ENCODE measurements at places on chromosomes 11 and 22.

DNA sequence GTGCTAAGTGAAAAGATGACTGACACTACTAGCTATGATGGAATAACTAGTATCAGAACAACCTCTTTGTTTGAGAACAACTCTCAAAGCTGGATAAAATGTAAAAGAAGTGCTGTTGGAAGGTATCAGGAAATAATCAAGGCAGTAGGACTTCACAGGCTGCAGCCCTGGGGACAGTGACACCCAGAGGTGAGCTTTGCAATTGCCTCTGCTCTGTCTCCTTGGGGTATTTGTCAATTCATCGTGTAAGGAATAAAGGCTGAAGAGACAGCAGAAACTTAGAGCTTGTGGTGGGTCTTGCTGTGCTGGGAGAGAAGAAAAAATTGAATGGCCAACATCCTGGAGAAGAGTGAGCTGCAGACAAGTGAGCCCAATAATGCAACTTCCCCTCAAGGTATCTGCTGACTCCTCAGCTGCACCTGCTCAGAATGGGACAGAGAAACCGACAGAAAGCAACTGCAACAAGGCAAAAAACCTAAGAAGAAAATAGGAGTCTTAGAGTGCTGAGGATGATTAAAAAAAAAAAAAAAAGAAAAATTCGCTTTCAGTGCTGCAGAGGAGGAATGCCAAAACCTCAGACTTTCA lies 141.1 kb downstream of the RCN1 start:
- DNase-seq, result peak; percentile 36

GRCh38 chr11:8759634-8760033 lies 77.0 kb downstream of the RPL27A start:
- no peak for DNase-seq

DNA sequence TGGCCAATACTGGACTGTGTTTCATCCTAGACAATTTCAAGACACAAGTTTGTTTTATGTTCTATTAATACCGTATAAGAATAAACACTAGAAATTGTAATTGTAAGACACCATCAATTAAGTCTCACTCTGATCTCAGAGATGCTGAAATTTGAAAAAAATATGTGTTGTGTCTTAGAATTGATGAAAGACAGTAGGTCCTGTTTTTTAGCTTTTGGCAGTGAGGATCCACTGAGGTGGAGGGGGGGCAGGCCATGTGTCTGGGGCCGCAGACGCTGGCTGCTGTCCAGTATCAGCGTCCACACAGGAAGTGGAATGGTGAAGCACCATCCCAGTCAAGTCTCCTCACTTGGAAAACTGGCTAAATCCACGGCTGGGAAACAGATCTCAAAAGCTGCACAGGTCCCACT lies 22.5 kb upstream of the ALG8 start:
- DNase-seq, result no peak

- DNase-seq, result no peak
Measured at GRCh38 chr11:102874852-102875251, at the start of gene MMP12. Gene MMP12, minus strand, starts transcription at chr11:102874982. Its CDS starts 45 bp downstream, at chr11:102874937.

GRCh38 chr11:27916541-27917100 lies 191.3 kb downstream of the KIF18A start:
- no peak for DNase-seq

DNA sequence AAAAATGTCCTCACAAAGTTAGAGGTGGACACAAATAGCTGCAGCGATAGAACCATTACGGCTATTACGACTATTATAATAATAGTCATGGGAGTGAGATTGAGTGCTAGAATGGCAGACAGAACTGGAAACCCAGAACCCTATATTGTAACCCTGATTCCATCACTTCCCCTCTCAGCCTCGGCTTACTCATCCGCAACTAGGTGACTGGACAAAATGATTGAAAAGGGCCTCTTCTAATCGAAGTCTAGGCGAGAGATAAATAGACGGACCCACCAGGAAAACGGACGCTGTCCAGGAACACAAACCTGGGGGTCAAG lies 629 bp downstream of the PSMA1 start:
- DNase-seq, result no peak

- no peak for DNase-seq
Measured at GRCh38 chr11:5837695-5838094, 4.0 kb downstream of the OR52E6 start.

- DNase-seq, result no peak
Measured at GRCh38 chr11:28323621-28324020, 215.4 kb downstream of the METTL15 start.

DNA sequence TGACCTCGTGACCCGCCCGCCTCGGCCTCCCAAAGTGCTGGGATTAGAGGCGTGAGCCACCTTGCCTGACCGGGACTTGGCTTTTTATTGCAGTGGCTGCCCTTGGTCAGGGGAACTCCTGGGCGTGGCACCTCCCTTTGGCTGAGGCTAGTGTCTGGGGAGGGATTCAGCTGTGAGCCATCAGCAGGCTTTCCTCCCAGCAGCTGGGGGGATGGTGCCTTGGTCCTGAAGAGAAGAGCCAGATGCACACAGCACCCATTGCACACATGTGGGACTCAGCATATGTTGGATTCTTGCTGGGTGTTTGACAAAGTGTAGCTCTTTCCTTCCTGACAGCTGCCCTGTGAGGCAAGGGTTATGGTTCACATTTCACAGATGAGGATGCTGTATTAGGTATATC lies 8.4 kb downstream of the CYTH4 start:
- DNase-seq, result no peak

DNA sequence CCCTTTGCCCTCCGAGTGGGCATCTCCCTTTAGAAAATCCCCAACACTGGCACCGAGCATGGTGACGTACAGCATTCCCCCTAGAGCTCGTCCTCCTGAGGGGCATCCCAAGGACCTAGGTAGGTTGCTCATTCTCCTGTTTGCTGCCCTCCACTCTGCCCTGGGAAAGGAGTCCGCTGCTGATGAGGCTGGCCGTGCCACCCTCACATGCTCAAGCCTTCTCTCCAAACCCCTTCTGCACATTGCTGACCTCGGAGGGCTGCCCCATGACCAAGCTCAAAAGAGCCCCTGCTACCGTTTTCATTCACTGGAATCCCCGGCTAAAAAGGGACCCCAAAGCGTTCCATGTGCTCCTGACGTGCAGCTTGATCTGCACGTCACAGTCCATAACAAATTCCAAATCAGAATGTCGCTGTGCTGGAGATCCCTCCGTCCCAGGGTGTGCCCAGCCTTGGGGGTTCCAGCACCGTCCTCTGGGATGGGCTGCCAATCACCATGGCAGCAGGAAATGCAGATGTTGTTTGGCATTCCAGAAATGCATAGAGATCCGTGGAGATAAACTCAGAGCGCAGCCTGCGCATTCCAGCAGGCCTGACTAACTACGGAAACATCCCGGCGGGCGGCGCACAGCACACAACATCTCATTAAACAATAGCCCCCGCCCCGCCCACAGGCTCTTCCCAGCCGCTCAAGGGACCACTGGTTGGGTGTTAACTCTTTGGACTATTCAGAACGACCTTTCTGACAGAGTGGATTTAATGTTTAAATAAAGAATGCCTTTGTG lies 26.3 kb upstream of the GNB1L start:
- peak; percentile 41 for DNase-seq

GRCh38 chr22:21752276-21752675 lies 16.7 kb upstream of the YPEL1 start:
- DNase-seq, result no peak

DNA sequence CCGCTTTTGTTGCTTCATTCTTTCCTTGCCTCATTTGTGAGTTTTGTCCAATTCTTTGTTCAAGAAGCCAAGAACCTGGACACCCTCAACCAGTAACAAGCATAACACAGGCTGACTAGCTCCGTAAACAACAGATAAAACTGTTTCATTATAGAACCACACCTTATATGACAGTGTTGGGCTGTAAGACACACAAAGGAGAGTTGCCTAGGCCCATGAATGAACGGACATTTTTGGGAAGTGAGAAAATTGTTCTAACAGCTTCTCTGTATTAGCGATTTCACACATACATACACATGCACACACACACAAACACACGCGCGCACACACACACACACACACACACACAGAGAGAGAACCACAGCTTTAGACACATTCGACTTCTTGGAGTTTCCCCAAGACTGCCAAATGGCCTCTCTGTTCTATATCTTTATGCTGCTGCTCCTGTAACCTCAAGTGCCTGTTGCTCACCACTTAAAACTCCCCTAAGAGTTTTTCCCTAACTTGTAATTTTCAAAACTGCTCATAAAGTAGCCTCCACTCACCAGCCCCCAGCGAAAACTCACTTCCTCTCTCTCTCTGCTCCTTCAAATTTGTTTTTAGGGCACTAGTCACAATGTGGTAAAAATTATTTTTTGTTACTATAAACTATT lies 35.9 kb downstream of the CTSC start:
- no peak for DNase-seq

GRCh38 chr22:41826430-41827383 lies 6.2 kb upstream of the SREBF2 start:
- DNase-seq, result no peak

DNA sequence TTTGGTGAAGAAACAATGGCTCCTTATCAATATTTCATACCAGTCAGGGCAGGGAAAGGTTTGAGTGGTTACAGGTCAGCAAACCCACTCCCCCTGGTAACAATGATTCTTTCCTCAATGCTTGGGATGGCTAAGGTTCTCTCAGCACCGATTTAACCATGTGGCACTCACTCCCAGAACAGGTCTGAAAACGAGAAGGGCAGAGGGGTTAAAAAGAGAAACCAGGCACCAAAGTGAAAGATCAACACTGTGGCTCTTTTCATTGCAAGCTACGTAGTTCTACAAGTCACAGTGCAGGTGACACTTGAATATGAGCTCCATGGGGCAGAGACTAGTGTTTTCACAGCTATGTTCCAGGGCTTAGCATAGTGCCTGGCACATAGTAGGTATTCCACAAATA lies 132.4 kb downstream of the PLEKHA7 start:
- DNase-seq, result no peak

- DNase-seq, result no peak
Measured at GRCh38 chr22:45212306-45212709, 28.4 kb downstream of the KIAA0930 start.

- no peak for DNase-seq
Measured at GRCh38 chr22:42720263-42721044, at the start of gene A4GALT. Gene A4GALT, minus strand, starts transcription at chr22:42720870. Its CDS starts 26,919 bp downstream, at chr22:42693951.

DNA sequence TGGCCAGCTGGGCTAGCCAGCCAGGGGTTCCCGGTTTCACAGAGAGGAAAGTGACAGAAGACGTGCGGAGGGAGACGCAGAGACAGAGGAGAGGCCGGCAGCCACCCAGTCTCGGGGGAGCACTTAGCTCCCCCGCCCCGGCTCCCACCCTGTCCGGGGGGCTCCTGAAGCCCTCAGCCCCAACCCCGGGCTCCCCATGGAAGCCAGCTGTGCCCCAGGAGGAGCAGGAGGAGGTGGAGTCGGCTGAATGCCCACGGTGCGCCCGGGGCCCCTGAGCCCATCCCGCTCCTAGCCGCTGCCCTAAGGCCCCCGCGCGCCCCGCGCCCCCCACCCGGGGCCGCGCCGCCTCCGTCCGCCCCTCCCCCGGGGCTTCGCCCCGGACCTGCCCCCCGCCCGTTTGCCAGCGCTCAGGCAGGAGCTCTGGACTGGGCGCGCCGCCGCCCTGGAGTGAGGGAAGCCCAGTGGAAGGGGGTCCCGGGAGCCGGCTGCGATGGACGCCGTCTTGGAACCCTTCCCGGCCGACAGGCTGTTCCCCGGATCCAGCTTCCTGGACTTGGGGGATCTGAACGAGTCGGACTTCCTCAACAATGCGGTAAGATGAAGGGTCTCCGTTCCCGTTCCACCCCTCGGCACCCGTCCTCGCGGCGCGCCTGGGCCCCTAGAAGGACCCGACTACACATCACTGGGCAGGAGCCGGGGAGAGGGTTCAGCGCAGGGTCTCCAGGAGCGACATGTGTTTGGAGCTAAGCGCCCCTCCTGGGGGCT lies at the start of gene CREB3L1:
TSS of gene CREB3L1 (plus strand) at position 41 of the 765 bp plus-strand sequence. CDS start at position 491, 450 bp downstream.
- DNase-seq, result no peak

DNA sequence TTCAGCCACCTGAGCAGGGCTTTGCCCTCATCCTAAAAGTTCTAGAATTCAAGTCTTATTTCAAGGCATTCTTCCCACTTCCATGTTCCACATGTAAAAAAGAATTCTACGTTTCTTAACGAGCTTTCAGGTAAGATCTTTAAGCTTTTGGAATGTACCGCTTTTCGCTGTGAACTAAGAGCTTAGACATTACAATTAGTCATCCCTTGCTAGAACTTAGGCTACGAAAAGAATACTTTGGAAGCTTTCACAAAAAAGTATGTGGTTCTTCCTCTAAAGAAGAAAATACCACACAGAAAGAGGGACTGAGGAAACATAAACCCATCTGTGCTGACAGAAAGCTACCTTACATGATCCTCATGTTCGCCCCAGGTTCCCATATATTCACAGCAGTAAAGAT lies 1.9 kb downstream of the NUMA1 start:
- no peak for DNase-seq

DNA sequence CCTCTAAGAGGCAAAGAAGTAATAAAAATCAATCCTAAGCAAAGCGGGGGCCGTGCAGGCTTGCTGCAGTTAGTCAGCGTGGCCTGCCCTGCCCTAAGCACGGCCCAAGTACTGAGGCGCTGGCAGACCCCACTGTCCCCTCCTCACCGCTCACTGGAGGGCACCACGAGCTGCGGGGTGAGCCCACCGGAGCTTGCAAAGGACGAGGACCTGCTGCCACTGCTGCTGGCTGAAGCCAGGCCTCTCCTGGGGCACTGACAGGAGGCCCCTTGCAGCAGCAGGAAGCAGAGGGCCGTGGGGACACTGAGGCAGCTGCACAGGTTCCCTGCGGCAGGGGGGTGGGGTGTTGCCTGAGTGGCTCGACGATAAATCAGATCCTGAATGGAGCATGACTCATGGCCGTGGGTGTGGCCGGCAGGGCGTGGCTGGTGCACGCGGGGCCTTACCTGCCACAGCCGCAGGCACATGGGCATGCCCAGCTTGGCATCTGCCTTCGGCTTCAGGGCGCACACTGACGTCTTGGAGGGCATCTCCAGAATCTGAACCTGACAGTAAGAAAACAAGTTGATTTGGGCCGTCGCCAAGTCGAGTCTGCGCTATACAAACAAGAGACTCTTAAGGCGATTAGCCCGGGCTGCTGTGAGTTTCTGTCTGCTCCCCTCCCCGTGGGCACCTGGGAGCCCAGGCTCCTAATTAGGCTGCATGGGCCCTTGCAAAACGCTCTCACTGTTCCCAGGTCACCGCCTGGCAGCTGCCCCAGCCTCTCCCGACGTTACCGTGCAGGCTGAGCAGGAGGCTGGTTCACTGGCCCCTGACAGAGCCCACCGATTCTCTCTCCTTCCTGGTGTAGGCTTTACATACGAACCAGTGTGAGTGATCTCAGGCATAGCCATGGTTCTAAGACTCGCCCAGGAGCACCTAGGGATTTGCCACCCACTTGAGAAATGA lies 45.9 kb downstream of the TBX1 start:
- peak; percentile 38 for DNase-seq

DNA sequence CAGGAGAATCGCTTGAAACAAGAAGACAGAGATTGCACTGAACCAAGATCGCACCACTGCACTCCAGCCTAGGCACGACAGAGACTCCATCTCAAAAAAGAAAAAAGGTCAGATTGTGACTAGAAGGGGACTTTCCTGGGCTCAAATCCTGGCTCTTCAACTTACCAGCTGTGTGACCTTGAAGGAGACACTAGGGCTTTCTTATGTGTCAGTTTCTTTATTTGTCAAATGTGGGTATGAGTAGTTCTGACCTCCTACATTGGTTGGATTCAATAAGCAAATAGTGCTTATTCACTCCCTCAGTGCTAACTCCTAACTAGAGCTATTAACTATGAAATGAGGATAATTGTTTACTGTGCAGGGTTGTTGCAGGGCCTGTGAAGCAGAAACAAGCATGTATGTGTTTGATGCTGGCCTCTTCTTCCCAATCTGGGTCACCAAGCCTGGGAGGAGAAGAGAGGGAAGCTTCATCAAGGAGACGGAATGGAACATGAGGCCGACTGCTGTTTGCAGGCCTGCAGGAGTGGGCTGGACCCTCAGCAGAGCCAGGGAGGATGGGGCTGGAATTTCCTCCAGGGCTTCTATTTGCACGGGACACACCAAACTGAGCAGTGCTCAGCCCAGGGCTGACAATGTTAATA lies 22.5 kb downstream of the RHOD start:
- no peak for DNase-seq
